GM06990 (cell line): ENCODE measurements at places on chromosomes 4 and X.

DNA sequence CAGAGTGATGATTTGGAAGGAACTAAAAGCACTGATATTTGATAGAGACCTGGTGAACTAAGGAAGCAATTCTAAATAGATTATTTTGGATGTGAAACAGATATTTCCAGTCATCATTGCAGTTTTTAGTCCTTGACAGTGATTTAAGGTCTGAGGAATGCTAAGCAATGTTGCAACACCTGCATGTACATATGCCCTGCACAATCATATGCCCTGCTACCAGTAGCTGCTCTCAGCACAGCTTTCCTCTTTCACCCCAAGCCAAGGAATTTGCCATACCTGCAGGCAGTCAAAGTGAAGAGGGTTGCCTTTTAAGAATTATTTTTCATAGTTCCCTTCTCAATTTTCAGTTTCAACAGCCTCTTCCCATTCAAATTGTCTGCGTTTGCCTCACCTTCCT is 8.7 kb upstream of the FAM47A start:
- DNase-seq: no peak

- no peak for DNase-seq
These were observed 159.6 kb upstream of the KLF3 start for GRCh38 chr4:38504396-38504715.

- DNase-seq: no peak
These were observed 885.0 kb upstream of the EPHA5 start for GRCh38 chr4:66555301-66555700.

DNA sequence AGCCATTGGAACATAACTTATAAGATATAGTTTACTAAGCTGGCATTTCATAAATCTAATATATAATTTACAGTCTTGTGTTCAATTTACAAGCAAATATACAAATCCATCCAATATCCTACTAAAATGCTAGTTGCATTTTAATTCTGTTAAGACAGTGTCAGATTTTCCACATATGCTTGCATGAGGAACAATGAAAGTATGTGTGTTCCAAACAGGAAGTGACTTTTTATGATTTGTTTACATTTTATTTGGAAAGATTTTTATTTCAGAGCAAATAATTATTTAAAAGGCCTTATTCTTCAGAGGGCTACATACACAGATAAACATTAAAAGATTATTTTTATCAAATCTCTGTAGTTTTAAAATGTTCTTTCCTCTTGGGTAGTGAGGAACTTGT is 130.1 kb downstream of the KLHL34 start:
- no peak for DNase-seq

DNA sequence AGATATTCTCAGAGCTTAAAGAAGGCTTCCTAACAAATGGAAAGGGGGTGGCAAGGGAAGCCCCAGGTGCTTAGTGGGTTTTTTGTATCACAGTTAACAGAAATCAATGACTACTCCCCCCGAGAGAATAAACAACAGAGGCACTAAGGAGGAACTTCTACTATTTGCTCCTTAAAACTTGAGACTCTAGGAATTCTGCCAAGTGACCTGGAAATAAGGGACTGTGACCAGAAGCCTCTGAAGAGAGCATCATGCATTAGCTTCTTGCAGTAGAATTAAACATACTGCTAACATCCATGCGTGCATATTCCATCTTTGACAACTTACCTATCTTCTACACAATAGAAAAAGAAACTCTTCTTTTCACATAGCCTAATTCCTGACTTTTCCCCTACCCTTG is 86.8 kb downstream of the CAMK2D start:
- DNase-seq: no peak

DNA sequence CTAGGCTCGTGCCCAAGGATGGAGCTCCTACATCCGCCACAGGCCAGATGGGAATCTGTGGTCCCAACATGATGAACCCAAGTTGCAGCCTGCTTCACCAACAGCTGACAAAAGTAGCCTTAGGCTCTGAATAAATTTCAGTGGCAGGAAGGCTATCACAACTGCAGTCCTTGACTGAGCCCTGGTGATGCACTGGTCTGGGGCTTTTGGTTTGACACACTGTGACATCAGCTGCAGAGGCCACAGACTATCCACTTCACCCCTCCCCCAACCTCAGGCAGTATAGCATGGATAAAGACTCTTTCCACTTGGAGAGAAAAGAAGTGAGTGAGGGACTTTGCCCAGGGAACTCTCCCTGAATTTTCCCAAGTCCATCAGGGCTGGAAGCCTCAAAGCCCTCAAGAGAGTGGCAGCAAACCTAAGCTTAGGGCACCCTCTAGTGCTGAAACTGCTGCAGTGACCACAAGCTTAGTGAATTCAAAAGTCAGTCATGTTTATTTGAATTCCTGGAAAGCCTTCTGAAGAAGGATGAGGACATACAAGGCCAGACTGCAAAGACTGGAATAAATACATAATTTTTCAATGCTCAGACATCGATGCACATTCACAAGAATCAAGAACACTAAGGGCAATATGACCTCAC is 135.0 kb upstream of the TENT5D start:
- DNase-seq: no peak

- DNase-seq: no peak
These were observed 71.6 kb upstream of the TET2 start for GRCh38 chr4:105075045-105075444.

- peak; percentile 21 for DNase-seq
These were observed 121.3 kb downstream of the GPR143 start for GRCh38 chrX:9644335-9644734.

GRCh38 chr4:123304151-123304964 is 92.2 kb upstream of the SPRY1 start:
- peak; percentile 15 for DNase-seq

DNA sequence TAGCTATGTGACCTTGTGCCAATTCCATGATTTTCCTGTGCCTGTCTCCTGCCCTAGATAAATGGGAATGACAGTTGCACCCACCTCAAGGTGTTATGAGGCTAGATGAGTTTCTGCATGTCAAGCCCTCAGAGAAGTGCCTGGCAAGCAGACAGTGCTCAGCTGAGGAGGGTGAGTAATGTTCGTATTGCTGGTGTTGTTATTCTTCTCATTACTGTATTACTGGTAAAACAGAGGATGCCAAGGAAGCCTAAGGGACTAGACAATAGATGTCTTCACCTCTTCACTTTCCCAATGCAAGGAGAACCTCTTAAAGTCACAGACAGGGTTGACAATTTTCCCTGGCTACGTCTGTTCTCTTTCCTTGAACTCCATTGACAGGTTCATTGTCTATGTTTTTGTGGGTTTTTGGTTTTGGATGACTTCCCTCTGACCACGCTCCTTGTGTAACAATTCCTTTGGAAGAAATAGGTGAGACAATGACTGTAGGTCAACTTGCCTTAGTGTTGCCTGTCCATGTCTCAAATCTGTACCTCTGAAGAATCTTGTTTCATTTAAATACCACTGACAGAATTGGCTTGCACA is 19.2 kb downstream of the ETDC start:
- no peak for DNase-seq

DNA sequence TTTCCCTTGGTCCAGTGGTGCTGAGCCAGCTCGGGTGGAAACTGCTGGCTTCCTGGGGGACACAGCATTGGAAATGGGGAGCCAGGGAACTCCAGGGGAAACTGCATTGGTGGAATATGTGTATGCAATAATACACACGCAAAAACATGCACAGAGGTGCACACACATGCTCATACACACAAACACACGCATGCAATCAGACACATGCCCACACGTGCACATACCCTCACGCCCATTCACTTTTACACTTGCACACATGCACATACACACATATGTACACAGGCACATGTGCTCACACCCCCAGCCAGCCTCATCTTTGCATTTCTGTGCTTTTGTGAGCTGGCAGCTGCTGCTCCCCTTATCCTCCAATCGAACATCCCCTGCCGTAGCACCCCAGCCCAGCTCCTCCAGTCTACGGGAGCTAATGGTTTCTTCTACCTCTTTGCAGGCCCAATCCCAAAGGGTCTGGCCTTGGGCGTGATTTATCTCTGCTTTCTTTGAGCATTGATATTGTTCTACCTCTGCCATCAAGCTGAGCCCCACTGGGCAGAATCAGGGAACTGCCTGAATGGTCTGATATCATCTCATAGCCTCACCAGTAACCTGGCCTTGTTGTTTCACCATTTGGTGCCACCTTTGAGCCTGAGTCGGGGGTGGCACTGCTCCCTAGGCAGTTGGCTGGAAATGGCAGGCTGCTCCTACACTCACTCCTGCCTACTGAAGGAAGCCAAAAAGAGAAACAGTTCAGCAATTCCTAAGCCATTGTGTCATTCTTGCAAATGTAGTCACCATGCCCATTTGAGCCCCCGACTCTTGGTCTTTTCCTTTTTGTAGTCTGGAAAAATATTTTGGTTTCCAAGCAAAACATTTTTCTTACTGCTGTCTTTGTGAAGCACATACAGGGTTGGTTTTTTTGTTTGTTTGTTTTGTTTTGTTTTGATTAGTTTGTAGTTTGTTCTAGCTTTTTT is 104.4 kb upstream of the MAMLD1 start:
- DNase-seq: no peak

GRCh38 chrX:97039363-97040029 is 155.8 kb downstream of the RPA4 start:
- peak; percentile 38 for DNase-seq

- no peak for DNase-seq
These were observed 466.1 kb downstream of the ADGRL3 start for GRCh38 chr4:61666244-61666643.

- peak; percentile 38 for DNase-seq
These were observed 25.2 kb upstream of the ATXN3L start for GRCh38 chrX:13345037-13345436.

DNA sequence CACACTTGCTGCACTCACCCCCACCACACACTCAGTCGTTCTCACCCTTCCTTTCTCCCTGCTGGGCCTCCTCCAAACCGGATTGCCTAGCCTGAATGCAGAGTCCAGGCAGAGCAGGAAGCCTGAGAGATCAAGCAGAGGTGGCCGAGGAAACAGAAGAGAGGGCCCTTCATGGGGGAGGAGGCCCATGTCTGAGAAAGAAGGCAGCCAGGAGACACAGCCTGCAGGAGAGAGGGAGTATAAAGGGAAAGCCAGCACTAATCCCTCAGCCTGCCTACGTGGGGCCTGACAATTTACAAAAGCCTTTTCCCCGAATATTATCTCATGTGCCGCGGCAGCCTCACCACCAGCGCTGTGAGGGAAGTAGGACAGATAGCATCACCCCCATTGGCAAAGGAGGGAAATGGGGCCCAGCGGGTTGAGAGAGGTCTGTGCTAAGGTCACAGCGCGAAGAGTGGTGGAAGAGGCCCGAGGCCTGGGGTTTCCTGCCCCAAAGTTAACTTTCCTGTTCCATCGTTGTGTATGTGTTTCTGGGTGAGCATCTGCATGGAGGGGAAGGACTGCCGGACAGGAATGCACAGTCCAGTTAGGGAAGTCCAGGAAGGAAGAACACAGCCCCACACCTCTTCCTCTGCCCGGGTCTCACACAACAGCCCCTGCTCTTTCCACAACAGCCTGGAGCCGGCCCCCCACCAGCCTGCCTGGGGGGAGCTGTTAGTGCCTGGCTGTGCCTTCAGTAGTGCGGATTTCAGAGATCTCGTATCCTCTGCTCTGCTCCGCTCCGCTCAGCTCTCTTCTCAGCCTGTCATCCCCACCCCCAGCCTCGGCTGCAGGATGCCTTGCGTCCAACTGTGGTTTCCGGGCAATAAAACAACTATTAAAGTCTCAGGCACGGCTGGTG is 50.9 kb upstream of the BCOR start:
- no peak for DNase-seq

DNA sequence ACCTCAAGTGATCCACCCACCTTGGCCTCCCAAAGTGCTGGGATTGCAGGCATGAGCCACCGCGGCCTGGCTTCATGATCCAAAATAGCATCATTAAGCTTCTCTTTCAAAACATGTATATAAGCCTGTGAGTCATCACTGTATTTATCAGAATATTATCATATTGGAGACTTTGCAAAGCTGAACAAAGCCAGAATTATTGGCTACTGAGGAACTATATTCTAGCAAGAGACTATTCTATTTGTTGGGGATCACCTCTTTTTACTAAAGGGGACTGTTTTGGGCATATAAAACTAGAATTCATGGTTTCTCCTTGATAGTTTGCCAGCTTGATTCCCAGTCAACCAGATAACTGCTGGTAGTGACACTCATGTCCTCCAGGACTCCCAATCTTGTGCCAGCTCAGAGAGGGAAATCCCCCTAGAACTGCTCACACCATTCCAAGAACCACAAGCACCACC is 40.1 kb downstream of the TET2 start:
- no peak for DNase-seq
